Fibroblast of villous mesenchyme (primary cell): ENCODE measurements at places on chromosomes 5 and 9. TPM values are rescaled to one million over a fixed set of nuclear protein-coding genes. Genes with fewer than 3 reads are reported as not detected.

UNC13B gene
- 17.4 and 23.7 TPM in 2 replicates for total RNA-seq

ZNF366 gene
- under 0.01 TPM in 2 replicates for total RNA-seq

PKD2L2 gene
- total RNA-seq = not detected in 2 replicates

PDZD2 gene
- 0.97 and 2.6 TPM in 2 replicates for total RNA-seq

EIF4EBP3 gene
- total RNA-seq = 0.32 and 0.86 TPM in 2 replicates

DDX46 gene
- total RNA-seq = 26.1 and 29.8 TPM in 2 replicates

CCDC183 gene
- 0.32 and 0.43 TPM in 2 replicates for total RNA-seq

ZNF354B gene
- total RNA-seq = 10.3 and 12.5 TPM in 2 replicates
